Iris pigment epithelial cell (primary cell): ENCODE measurements at places on chromosomes 6 and 20.

DNA sequence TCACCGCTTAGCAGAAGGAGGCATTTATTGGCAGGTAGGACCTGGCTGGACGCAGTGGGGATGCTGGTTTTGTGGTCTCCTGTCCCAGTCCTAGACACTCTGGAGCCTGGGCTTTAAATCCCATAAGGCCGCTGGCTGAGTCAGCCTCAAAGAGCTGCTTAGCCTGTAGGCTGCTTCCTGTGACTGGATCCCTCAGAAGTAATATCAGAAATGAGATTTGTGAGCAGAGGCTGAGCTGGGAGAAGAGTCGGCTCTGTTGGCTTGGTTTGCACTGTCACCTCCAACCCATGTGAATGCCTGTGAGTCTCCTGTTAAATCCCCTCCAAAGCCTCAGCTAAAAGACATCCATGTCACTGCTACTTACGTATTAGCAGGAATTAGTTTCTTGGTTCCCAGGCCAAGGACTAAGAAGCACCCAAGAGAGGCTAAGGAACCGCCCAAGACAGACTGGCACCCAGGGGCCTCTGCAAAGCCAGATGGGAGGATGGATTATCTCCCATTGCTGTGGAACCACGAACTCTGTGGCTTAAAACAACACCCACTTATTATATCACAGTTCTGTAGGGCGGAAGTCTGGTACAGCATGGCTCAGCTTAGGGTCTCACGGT lies 289.4 kb downstream of the CDC5L start:
- no peak for DNase-seq

GRCh38 chr20:53087037-53087777 lies 115.0 kb downstream of the TSHZ2 start:
- DNase-seq, result no peak

GRCh38 chr6:31572041-31572911 lies at the start of gene LTA:
LTA (plus strand) TSS chr6:31572289; CDS start chr6:31572743, 454 bp downstream.
- DNase-seq, result no peak

GRCh38 chr6:27251112-27251605 lies 3.7 kb downstream of the PRSS16 start:
- DNase-seq, result peak; percentile 59

DNA sequence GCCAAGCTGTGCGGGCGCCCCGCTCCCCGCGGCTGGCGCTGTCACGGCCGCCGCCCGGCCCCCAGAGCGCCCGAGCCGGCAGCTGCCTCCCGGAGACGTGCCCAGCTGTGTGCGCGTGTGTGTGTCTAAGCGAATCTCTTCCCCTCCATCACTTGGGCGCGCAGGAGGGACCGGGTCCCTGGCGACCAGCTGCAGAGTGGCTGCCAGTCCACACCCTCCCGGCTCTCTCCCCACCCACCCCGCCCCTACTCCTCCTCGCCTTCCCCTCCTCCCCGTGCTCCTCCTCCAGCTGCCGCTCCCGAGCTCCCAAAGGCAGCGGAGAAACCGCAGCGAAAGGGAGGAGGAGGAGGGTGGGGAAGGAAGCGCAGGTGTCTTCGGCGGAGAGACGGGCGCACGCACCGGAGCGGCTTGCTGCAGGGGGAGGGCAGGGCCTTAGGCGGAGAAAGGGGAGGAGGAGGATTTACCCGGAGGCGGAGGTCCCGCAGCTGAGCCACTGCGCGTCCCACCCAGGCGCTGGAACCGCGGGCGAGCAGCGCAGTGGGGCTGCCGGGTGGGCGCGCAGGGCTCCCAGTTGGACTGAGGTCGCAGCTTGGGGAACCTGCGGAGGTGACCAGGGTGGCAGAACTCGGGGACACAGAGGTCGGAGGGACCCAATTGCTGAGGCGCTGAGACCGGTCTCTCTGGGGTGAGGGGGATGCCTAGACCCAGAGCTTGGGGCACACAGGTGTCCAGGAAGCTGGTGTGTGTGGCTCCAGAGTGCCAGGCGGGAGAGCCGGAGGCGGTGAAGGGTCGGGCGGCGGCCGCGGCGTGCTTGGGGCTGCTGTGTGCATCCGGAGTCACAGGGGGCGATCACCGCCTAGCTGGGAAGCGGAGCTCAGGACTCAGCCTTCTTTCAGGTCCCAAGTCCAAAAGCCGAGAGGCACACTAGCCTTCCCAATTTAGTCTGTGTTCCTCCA lies at the start of gene HS3ST5:
Gene HS3ST5 (minus strand): TSS at position 198 of the 956 bp plus-strand sequence. CDS start 280,178 bp downstream, outside the sequence.
- peak; percentile 1 for DNase-seq

- no peak for DNase-seq
Observed at GRCh38 chr6:89180112-89180511, 34.3 kb downstream of the PM20D2 start.

DNA sequence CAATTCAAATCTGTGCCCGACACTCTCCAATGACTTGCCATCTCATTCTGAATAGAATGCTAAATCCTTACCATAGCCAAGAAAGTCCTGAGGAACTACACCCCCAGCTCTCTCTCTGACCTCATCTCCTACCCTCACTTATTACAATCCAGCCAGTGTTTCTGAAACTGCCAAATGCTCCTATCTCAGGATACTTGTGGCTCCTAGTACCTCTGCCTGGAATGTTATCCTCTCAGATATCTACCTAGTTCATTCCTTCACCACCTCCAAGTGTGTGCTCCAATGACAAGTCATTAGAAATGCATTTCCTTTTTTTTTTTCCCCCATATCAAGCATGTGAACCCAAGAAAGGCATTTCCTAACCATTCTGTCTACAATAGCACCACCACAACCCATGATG lies 24.4 kb downstream of the ZNF184 start:
- no peak for DNase-seq

- DNase-seq, result no peak
Observed at GRCh38 chr6:17519120-17519519, 81.0 kb upstream of the FAM8A1 start.

GRCh38 chr20:35638751-35639150 lies 23.1 kb downstream of the SPAG4 start:
- peak; percentile 19 for DNase-seq

GRCh38 chr6:91653076-91653723 lies 1066.3 kb upstream of the MAP3K7 start:
- no peak for DNase-seq

DNA sequence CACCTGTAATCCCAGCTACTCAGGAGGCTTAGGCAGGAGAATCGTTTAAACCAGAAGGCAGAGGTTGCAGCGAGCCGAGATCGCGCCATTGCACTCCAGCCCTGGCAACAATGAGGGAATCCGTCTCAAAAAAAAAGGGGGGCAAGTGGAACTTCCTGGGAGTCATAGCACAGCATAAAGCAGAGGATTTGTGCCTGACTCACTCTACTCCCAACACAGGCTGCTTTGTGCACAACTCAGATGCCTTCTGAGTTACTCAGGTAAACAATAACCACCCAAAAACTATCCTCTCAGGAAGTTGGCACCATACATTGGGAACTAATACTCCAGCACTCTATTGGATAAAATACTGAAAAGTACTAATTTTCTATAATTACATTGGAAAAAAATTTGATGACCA lies 2.5 kb upstream of the TMEM244 start:
- DNase-seq, result peak; percentile 82

DNA sequence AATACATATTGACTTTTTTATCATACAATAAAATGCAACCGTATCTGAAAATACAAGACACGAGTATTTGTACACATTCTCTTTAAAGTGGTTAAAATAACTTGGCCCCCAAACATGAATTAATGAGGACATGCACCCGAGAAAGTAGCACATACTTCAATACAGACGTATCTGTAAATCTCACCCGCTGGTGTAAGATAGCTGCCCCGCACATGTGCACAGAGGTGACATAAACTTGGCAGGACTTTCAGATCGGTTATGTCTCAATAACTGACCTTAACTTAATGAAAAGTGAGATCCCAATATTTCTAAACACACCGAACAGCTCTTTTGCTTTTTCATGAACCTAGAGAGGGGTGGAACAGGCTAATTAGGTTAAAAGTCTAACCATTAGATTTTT lies 91.5 kb upstream of the RPS6KA2 start:
- no peak for DNase-seq

DNA sequence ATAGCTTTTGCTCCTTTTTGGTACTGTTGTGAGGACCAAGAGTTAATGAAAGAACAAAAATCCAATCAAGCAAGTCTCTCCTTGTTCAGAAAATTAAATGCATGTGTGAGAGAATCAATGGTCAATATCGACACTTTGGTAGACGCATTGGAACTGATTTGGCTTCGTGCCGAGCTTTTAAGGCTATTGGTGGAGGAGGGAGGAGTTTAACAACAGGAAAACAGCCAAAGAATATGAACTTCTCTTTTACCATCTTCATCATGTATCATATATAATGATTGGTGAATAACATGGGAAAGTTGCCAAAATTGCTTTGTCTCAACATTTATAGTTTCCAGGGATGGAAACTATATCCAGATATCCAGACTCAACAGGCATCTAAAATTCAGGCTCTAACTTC lies 266.5 kb upstream of the CITED2 start:
- no peak for DNase-seq

GRCh38 chr6:13538084-13538483 lies 36.3 kb upstream of the SIRT5 start:
- peak; percentile 57 for DNase-seq

GRCh38 chr6:10000551-10000950 lies 414.3 kb downstream of the TFAP2A start:
- no peak for DNase-seq

DNA sequence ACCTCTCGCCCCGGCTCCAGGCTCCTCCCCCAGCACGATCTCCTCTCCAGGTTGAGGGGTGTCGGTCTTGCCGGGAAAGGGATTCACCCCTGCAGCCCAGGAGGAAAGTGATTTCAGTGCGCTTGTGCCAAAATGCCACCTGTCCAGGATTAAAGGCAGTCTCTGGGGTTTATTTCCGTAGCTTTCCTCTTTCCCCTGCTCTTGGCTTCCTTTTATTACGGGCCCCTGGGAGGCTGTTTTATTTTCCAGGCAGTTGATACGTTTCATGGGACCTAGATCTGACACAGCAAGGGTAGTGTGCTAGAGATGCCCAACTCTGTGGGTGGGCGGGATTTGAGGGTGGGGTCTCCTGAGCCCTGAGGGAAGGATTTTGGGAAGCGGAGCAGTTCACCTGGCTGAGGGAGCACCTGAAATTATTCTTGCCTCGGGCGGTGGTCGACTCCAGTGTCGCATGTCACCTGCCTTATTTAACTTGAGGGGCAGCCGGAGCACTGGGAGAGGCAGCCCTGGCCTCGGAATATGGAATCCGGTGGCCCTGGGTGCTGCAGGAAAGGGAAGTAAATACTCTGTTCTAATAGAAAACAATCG lies 9.5 kb upstream of the NKX2-2 start:
- DNase-seq, result no peak

- no peak for DNase-seq
Observed at GRCh38 chr6:144928847-144929246, 643.7 kb downstream of the UTRN start.

- DNase-seq, result no peak
Observed at GRCh38 chr20:45971425-45971674, 653 bp downstream of the ZNF335 start.

DNA sequence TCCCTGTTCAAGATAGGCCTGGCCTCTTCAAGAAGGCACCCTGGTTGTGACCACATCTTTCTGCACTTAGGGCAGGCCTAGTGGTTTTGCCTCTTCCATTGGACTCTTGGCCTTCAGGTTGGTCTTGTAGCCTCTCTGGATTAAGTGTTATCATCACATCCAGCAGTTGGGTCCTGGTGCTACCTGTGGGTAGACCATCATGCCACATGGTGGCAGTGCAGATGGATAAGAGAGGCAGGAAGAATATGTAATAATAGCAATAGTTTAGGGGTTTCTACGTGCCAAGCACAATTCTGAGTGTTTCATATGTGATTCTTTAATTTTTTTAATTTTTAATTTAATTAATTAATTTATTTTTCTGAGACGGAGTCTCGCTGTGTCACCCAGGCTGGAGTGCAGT lies 28.5 kb upstream of the SNRPB2 start:
- DNase-seq, result no peak
